ENCODE measurements at places on chromosomes 12 and 14. TPM values are rescaled to one million over a fixed set of nuclear protein-coding genes. Genes with fewer than 3 reads are reported as not detected.

DNA sequence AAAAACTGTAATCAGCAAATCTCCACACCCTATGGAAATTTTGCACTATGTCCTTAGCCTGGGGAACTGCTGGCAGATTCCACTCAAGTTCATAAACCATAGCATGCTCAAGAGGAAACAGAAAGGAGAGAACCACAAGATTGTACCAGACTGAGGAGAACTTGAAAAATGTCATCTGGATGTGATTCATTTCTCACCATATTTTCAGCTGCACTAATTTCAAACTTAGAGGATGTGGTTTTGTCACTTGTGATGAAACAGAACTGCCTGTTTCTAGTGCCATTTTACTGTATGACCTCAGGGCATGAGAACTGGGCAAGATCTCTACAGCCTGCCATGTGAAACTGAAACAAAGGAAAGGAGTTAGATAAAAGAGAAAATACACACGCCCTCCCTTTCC is 1493.1 kb upstream of the FLRT2 start:
- no peak for DNase-seq

GRCh38 chr12:15910864-15911721 is at the start of gene DERA:
Gene DERA (plus strand): TSS chr12:15911332. CDS start chr12:15911384, 52 bp downstream.
- peak; percentile 86 for DNase-seq

The PIWIL1 gene
- 1.5 TPM for total RNA-seq

The SOCS4 gene
- 18.2 TPM for total RNA-seq

- DNase-seq = peak; percentile 68
Observed at GRCh38 chr14:57317248-57317833, 48.6 kb downstream of the AP5M1 start.

DNA sequence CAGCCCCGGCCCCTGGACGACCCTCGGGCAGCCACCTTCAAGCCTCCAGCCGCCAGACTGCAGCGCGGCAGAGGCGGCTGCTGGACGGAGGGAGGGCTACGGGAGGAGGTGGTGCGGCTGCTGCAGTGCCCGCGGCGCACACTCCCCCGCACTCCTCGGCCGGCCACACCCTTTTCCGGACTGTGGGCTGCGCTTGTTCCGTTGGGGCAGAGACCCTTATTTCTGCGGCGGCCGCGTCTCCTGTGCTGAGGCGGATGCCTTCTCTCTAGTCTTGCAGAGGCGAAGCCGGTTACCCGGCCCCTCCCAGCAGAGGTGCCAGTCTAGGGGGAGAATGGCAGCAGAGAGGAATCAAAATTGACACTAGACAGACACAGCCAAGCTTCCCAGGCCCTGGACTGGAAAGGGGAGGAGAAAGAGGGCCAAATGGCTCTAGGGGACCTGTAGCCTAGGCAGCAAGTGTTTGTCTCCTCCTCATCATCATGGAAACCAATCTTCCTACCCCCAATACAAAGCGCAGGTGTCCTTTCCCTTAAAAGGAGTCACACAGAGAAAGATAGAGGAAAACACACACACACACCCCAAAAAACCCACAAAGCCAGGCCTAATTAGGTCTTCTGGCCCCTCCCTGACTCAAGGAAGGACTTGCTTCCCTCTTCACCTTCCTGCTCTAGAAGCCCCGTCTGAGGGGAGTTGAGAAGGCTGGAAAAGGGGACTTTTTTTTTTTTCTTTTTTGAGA is 1.3 kb downstream of the ESYT1 start:
- DNase-seq = peak; percentile 67

GRCh38 chr14:45947830-45948229 is 694.8 kb upstream of the MIS18BP1 start:
- DNase-seq = no peak

The DAO gene
- not detected for total RNA-seq

- DNase-seq = no peak
Observed at GRCh38 chr12:124087266-124088051, 114.4 kb downstream of the ZNF664 start.

The DIO2 gene
- 234 TPM for total RNA-seq

The SLC22A17 gene
- 54.0 TPM for total RNA-seq

The TAS2R20 gene
- total RNA-seq = 9.8 TPM

The RNASE3 gene
- not detected for total RNA-seq

The TPPP2 gene
- total RNA-seq = not detected

DNA sequence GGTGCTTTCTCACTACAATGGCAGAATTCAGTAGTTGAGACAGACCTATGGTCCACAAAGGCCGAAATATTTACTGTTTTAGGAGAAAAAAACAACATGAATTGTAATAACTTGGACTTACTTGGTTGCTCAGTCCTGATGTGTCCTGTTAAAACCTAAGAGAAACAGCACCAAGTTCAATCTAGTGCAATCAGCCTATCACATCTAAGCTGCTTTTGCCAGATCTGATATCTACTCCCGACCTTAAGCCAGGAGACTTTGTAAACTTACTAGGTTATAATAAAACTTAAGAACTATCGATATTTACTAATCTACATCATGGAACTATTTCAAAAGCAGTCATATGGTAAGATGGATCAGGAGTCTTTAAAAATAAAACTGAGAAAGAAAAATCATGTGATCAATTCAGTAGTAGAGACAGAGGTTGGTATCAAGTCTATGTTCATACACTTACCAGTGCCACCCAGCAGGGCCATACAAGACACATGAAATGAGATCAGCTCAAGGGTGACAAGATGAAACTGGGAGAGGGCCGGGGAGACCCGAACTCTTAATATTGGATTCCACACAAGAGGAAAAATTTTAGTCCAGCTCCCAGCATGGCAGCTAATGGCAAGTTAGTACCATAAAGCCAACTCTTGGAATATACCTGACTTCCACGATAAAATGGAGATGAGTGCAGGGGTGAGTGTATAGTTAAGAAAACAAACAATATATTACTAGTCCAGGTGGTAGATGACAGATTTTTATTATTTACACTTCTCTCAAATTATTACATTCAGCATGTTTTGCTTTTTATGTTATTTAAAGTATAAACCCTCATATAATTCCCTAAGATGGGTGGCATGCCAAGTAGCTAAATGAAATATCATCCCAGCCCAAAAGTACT is 27.5 kb downstream of the NUDT4 start:
- DNase-seq = no peak

DNA sequence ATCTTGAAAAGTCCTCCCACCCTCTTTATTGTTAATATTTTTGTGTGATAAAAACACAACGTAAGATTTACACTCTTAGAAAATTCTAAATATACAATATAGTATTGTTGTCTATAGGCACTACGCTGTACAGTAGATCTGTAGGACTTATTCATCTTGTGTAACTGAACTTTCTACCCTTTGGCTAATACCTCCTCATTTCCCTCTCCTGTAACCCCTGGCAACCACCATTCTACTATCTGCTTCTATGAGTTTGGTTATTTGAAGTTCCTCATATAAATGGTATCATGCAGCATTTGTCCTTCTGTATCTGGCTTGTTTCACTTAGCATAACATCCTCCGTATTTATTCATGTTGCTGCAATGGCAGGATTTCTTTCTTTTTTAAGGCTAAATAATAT is 5.2 kb upstream of the CLEC9A start:
- no peak for DNase-seq

The CPNE6 gene
- total RNA-seq = not detected

Measured in thyroid gland (tissue), 4 donors.